Tracheal epithelial cell (primary cell): ENCODE measurements at places on chromosomes 2 and 18. TPM values are rescaled to one million over a fixed set of nuclear protein-coding genes. Genes with fewer than 3 reads are reported as not detected.

PLCL1 gene
- total RNA-seq, result under 0.01 TPM in 1 of 2 replicates, not detected in the other

SPRED2 gene
- 4.1 and 5.3 TPM in 2 replicates for total RNA-seq

FBXO48 gene
- 0.24 and 0.64 TPM in 2 replicates for total RNA-seq

TGFA gene
- total RNA-seq, result 99.1 and 248 TPM in 2 replicates

HOXD9 gene
- total RNA-seq, result 0.72 TPM in 1 of 2 replicates, not detected in the other

RIT2 gene
- 0.24 TPM in 1 of 2 replicates, not detected in the other for total RNA-seq

CCDC121 gene
- 0.85 and 1.9 TPM in 2 replicates for total RNA-seq

XDH gene
- 3.2 and 11.3 TPM in 2 replicates for total RNA-seq

SCTR gene
- total RNA-seq, result not detected in 2 replicates

RSAD2 gene
- total RNA-seq, result 0.21 and 2.2 TPM in 2 replicates

SPR gene
- total RNA-seq, result 23.4 and 38.8 TPM in 2 replicates

ATOH8 gene
- 0.96 TPM in 1 of 2 replicates, not detected in the other for total RNA-seq

SLC19A3 gene
- 0.48 TPM in 1 of 2 replicates, not detected in the other for total RNA-seq

LCT gene
- not detected in 2 replicates for total RNA-seq

CHAC2 gene
- total RNA-seq, result 3.2 and 5.1 TPM in 2 replicates

C1GALT1C1L gene
- total RNA-seq, result not detected in 2 replicates

GALNT3 gene
- 63.1 and 78.2 TPM in 2 replicates for total RNA-seq

CIB4 gene
- not detected in 2 replicates for total RNA-seq

SRD5A2 gene
- total RNA-seq, result not detected in 2 replicates

POTEE gene
- total RNA-seq, result not detected in 2 replicates

UGT1A5 gene
- total RNA-seq, result 0.24 TPM in 1 of 2 replicates, not detected in the other

DAPL1 gene
- total RNA-seq, result 0.24 TPM in 1 of 2 replicates, not detected in the other

TXNDC2 gene
- not detected in 2 replicates for total RNA-seq

PDE11A gene
- total RNA-seq, result 0.48 TPM in 1 of 2 replicates, not detected in the other

KCNS3 gene
- 3.0 and 20.2 TPM in 2 replicates for total RNA-seq

C2orf66 gene
- total RNA-seq, result 0.24 and 0.43 TPM in 2 replicates

MEP1B gene
- total RNA-seq, result not detected in 2 replicates

MYO7B gene
- not detected in 2 replicates for total RNA-seq

ALPG gene
- total RNA-seq, result under 0.01 TPM in 1 of 2 replicates, not detected in the other

EPHA4 gene
- total RNA-seq, result 3.6 and 5.8 TPM in 2 replicates

C1QL2 gene
- not detected in 2 replicates for total RNA-seq

POU3F3 gene
- total RNA-seq, result under 0.01 and 4.8 TPM in 2 replicates
